ENCODE measurements at places on chromosomes 4 and X.

DNA sequence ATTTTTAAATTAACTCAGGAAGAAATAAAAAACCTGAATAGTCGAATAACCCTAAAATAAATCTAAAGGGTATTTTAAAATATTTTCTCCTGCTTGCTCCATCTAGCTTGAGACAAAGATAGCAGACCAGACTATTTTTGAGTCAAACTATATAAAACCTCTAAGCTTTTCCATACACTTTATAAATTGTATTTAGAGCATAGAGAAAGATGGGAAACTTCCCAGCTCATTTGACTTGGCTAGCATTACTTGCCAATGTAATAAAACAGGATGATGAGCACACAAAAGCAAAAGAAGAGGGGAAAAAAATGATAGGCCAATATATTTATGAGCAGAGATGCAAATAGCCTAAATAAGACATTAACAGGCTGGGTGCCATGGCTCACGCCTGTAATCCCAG lies 117.1 kb downstream of the ANAPC4 start:
- DNase-seq: no peak

- no peak for DNase-seq
Observed at GRCh38 chr4:1509366-1509765, 103.1 kb upstream of the NKX1-1 start.

DNA sequence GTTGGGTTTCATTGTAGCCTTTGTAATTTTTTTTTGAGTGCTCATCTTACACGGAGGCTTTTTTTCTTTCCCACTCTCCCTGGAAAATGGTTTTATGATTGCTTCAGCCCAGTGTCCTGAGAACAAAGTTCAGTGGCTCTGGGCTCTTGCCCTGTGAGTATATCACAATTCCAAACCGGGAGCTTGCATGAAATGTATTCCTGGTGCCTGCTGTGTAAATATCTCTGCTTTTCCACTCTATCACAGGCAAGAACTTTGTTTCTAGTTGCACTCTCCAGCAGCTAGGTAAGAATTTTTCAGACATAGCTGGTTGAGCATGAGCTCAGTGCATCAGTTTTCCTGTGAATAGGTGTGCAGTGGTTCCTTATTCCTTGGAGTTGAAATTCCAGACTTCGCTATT lies 60.8 kb downstream of the SUPT20HL2 start:
- DNase-seq: no peak

DNA sequence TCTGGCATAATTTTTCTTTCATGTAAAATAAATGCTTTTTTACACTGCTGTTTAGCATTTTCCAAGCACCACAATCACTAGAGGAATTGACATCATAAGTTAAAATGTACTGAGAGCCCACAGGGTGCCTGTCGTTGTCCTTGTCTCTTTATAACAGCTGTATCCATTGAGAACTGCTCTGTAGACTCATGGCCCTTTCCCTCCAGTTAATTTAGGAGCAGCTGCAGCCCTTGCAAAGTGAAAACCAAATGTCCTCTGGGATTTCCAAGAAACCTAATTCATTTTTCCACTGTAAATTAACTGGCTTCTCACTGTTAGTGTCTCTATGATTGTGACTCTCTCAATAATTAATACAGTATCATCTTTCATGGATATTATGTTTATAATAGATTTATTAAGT lies 185.9 kb downstream of the SLC4A4 start:
- DNase-seq: no peak

- peak; percentile 31 for DNase-seq
Observed at GRCh38 chrX:46912098-46912602, at the start of gene JADE3. JADE3 (plus strand) TSS chrX:46912421; CDS start chrX:46984895, 72,474 bp downstream.

DNA sequence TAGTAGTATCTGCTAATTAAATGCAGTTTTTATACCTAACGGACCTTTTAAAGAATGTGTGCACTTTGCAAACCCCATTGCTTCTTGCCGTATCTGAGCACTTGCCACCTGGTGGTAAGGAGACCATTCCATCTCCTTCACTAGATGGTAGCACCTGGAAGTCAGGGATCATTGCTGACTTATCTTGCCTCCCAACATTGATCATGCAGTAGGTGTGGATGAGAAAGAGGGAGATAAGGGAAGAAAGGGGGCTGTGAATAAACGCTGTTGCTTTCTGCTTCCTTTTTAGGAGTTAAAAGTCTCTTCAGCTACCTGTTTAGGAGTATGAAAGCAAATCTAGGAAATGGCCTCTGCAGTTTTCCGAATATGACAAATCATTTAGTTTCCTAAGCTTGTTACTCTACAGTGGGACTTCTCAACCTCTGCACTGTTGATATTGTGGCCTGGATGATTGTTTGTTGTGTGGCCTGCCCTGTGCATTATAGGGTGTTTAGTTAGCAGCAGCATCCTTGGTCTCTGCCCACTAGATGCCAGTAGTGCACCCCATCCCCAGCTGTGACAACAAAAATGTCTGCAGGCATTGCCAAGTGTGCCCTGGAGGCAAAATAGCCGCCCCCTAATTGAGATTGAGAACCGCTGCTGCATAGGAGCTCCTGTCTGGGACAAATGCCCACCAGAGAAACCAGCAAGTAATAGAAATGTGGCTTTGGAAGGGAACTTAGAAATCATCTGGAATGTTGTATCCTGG lies 38.8 kb downstream of the GAB1 start:
- no peak for DNase-seq

DNA sequence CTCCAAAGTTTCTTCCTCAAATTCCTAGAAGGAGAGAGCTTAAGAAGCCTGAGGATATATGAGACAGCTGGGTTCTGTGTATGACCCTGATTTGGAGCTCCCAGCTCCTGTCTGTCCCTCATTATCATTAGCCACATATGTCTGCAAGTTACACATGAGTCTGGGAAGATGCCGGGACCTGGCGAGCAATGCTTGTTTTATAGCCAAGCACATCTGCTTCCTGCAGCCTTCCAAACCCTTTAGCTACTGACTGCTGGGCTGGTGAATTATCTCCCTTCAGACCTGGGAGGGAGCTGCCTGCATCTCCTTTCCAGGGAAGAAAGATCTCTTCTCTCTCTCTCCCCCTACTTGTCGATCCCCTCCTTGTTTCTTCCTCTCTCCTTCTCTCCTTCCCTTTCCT lies 556.7 kb upstream of the BOD1L1 start:
- DNase-seq: no peak

GRCh38 chr4:8655411-8656184 lies 63.0 kb downstream of the CPZ start:
- DNase-seq: no peak
